ENCODE measurements at places on chromosomes 2 and 18.

DNA sequence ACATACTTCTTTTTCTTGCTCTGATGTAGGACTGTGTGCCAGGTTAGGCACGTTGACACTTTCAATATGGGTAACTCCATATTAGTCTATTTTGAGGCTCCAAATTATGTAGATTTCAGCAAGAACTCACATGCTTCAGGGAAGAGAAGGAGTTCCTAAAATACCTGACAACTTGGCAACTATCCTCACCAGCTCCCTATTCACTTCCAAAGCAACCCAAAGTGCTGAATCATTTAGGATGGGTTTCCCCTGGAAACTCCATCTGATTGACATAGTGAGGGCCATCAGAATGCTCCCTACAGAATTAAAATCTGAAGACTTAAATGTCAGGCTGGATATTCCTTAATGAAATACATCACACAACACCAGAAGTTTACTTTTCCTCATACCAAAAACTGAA lies 32.5 kb upstream of the NFU1 start:
- DNase-seq = no peak

- no peak for DNase-seq
Measured at GRCh38 chr2:232103140-232103737, 141.7 kb downstream of the DIS3L2 start.

GRCh38 chr2:226618875-226619605 lies 180.6 kb downstream of the IRS1 start:
- DNase-seq = no peak

- DNase-seq = peak; percentile 64
Measured at GRCh38 chr2:96144481-96145035, 682 bp downstream of the DUSP2 start.

DNA sequence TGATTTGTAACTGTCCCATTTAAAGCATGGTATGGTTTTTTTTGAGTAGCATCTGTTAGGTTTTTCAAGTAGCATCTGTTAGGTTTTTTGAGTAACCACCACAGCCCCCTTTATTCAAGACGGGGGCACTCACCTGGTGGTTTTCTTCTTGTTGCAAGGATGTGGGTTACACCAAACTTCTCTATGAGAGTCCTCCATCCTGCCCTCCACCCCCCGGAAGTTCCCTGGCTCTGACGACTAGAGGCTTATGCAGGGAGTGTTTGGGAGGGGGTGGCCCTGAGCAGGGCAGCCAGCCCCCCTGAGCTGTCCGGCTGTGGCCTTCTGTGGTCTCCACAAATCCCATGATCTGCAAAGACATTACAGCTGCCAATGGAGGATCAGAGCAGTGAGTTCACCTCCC lies 39.3 kb downstream of the MTCL1 start:
- DNase-seq = no peak

DNA sequence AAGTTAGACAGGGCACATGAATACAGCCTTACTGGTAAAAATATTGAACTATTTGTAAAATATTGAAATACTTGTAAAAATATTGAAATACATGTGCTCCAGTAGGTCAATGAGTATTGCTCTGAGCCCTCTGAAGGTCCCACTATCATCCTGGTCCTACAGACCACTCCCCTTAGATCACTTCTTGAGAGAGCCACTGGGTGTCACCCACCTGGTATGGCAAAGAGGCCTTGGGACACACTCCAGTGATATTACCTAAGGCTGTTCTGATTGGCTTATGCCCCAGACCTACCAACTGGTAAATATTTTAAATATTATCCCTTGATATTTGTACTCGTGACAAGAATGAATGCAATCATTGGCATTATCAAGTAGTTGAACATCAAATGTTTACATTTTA lies 5.0 kb downstream of the THSD7B start:
- DNase-seq = no peak

- peak; percentile 63 for DNase-seq
Measured at GRCh38 chr2:74530239-74531187, 780 bp downstream of the HTRA2 start.

GRCh38 chr2:81077396-81077795 lies 772.8 kb upstream of the LRRTM1 start:
- DNase-seq = no peak

- DNase-seq = no peak
Measured at GRCh38 chr2:71907503-71907902, 240.2 kb downstream of the CYP26B1 start.

DNA sequence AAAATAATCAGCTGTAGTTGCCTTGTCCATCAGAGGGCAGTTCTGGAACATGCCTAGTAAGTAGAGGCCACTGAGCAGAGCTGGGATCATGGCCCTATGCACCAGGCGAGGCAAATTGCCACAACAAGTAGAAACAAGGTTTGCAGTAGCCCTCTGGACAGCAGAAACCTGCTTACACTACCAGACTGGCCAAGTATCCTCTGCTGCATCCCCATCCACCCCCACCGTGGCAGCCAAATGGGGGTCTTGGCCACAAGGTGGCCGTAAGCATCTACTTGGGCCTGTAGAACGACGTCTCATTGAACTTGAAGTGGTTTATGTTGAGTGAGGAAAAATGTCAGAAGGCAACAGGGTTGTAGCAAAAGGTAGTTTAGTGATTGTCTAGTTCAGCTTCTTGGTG lies 241.2 kb downstream of the ALPK2 start:
- no peak for DNase-seq

- no peak for DNase-seq
Measured at GRCh38 chr2:136122661-136123060, 4.7 kb upstream of the CXCR4 start.

DNA sequence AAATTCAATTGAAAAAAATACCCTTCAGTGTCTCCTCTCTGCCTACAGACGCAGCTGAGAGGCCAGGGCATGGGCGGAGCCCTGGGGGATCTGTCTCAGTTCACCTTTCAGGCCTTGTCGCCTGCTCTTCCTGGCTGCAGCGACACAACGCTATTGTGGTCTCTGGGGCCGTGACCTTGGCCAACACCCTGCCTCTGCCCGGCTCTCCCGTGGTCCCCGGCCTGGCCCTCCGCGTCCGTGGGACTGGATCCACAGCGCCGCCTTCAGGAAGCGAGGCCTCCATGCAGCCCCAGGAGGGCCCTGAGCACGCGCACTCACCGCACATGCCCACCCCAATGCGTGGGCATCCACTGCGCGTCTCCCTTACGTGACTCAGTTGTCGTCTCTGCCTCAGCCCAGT lies 81.1 kb downstream of the MRPS9 start:
- DNase-seq = no peak

DNA sequence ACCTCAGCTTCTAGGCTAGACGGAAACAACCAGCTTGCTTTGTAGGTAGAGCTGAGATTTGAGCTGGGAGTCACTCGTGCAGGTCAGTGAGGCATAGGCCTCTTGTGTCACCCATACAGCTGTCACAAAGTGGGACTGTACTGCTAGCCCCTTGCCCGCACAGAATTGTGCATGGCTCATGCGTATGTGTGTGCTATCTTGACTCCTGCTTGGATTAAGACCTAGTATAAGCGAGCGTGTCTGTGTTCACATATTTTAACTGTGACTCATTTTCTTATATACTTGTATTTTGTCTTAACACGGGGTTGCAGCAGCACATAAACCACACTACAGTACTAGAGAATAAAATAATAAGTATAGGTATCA lies 20.1 kb downstream of the CEP68 start:
- DNase-seq = no peak

DNA sequence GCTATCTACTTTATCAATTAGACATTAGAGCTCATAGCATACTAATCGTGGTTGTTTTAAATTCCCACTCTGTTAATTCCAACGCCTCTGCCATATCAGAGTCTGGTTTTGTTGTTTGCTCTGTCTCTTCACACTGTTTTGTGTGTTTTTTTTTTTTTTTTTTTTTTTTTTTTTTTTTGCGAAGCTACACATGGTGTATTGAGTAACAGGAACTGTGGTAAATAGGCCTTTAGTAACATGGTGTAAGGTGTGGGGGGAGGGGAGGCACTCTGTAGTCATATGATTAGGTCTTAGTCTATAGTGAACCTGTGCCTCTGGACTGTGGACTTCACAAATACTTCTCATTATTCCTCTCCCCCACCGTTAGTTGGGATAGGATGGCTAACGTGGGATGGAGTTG lies 370.7 kb upstream of the RAB12 start:
- no peak for DNase-seq

DNA sequence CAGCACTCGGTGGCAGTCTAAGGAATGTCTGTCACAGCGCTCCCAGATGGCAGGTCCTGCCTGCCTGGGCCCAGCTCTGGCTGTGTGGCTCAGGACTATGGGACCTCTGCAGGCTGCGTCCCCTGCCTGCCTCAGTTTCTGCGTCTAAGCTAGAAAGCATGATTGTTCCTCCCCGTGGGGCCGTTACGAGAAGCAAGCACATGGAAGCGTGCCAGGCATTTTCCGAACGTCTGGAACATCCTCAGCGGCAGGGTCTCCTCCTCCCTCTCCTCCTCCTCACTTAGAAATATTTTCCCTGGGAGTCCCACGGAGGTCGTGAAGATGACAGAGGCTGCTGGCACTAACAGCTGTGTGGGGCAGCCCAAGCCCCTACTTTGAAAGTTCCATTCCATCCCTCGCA lies 43.3 kb downstream of the LRRFIP1 start:
- DNase-seq = no peak

DNA sequence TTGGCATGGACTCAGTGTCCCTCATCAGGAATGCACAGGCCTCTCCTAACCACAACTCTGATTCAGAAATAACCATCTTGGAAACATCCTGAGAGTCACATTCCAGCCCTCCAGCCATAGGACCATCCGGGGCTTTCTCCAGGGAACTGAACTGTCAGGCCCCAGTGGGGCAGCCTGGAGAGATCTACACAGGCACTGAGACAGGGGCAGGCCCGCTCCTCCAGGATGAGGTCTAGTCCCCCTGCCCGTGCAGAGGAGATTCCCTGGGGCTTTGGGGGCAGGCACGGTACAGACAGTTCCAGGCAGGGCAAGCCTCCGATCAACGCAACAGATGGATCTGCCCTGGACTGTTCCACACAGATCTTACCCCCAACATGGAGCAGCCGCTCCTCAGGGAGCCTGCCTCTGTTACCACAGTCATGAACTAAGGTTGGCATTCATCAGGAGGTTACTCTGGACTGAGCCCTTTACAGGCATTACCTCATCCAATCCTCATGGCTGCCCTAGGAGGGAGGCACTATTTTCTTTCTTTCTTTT lies 12.0 kb downstream of the KCNK3 start:
- DNase-seq = no peak

GRCh38 chr2:86831537-86831936 lies 30.1 kb downstream of the CD8B start:
- no peak for DNase-seq

DNA sequence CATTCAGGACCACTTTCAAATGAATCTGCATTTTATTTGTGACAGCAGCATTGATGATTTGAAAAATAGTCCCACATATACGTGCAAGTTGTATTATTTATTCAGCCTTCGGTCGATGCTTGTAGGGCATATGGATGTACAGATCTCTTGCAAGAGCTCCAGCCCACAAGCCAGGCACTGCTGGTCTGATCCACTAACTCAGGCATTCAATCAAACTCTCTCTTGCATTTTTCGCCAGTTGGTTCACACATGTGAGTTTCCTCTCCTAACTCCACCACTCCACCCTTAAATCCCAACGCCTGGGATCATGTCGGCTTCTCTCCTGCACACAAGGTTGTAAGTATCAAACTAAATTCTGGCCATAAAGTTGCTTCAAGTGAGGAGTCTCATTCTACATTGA lies 318.7 kb downstream of the CYP26B1 start:
- no peak for DNase-seq

DNA sequence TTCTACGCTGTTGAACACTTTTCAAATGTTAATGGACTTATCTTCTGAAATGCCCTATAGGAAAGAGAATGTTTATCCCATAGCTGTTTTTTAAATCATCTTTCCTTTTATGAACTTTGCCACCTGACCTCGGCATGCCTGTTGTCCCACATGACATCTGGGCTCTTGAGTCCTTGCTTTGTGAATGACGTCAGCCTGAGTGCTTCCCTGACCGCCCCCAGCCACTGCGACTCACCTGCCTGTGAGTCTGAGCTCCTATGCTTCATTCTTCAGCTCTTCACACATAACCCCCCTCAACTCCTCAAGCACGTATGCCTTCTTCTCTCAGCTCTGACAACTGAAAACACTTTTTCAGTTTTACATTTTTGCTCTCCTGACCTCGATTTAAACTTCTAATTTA lies 166.8 kb downstream of the DCDC2C start:
- no peak for DNase-seq

DNA sequence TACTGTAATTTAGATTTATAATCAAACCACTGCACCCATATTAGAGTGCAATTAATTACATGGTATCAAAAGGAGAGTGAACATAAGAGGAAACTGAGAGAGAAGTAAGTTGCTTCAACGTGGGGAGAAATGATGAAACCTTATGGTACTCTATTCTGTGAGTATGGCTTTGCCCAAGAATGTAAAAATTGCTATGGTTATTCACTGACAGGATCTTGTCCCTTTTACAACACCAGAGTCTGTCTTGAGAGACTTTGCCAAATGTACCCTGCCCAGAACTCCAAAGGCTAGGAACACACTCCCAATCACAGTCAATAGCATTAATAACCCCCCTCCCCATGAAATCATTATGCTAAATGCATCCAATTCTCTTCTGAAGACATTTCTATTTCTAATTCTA lies 974.8 kb upstream of the POU3F3 start:
- no peak for DNase-seq

DNA sequence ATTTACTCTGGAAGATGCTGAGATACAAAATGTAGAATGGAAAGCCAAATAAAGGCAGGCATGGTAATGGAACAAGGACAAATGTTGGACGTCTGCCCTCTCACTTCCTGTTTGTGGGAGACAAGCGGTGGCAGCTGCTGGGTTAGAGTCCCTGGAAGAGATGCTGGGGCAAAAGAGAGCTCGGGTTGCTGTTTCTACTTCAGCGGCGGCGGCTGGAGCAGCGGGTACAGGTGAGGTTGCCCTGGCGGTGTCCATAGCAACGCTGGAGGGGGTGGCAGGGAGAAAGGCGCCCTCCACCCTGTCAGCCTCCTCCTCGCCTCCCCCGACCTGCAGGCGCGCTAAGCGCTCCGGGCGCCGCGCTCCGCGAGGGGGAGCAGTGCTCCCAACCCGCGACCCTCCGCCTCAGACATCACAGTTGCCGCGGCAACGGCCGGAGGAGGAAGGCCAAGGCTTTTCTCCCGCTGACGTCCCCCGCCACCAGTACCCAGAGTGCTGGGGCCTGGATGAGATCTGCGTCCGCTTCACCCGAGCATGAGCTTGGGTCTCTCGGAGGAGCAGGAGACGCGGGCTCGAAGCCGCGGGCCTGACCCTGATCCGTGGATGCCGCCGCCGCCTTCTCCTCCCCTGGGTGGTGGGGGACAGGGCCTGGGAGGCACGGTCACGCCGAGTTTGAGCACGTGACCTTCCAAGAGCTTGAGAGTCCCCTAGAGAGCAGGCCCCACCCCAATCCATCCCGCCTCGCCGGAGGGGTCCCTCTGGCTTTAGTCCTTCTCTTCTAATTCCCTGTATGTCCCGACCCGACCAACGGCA lies 65.6 kb downstream of the NOL4 start:
- DNase-seq = no peak

GRCh38 chr2:206935991-206936842 lies 3.1 kb upstream of the CPO start:
- no peak for DNase-seq

- DNase-seq = no peak
Measured at GRCh38 chr2:3210257-3210656, 167.4 kb downstream of the EIPR1 start.

- DNase-seq = no peak
Measured at GRCh38 chr2:45288532-45289417, 279.5 kb upstream of the SIX2 start.

GRCh38 chr2:239177908-239178307 lies 222.9 kb downstream of the HDAC4 start:
- peak; percentile 17 for DNase-seq

GRCh38 chr2:111121028-111121827 lies 514 bp downstream of the BCL2L11 start:
- peak; percentile 65 for DNase-seq
